ENCODE measurements at places on chromosomes 3 and 15.

GRCh38 chr3:63972987-63973386 is 50.3 kb downstream of the PSMD6 start:
- DNase-seq: no peak
- H3K36me3 ChIP-seq: peaks cover 7% of the 10 kb centered on the region
- no peak overlapping the region for H3K4me3 ChIP-seq
- peaks cover 71% of the 10 kb centered on the region for H3K4me1 ChIP-seq

DNA sequence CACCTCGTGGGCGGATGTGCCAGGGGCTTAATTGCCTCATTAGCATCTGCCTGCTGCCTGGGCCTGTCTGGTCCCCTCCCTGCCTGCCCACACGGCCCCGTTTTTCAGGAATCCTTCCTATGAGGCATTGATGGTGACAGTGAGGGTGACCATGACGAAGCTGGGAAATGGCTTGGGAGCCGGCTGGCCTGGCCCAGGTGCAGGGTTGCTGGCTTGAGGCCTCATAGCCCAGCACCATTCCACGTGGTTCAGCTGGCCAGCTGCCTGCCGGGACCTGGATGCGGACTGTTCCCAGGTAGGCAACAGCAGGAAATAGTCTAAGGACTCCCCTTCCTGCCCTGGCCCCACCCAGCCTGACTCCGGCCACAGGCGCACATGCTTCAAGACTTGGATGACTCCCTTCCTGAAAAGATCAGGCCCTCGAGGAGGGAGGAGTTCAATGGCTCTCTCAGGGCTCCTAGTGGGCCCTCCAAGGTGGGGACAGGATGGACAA is 8.9 kb upstream of the DUSP7 start:
- H3K27me3 ChIP-seq: no peaks in the 10 kb centered on the region
- H3K36me3 ChIP-seq: no peaks in the 10 kb centered on the region
- H3K27ac ChIP-seq: no peak overlapping the region
- peaks cover 13% of the 10 kb centered on the region for H3K4me1 ChIP-seq
- H3K4me3 ChIP-seq: no peak overlapping the region
- DNase-seq: no peak

GRCh38 chr3:124557-125179 is 71.9 kb upstream of the CHL1 start:
- H3K36me3 ChIP-seq: no peaks in the 10 kb centered on the region
- DNase-seq: no peak
- no peaks in the 10 kb centered on the region for H3K27me3 ChIP-seq
- no peak overlapping the region for H3K4me3 ChIP-seq
- no peaks in the 10 kb centered on the region for H3K4me1 ChIP-seq
- H3K27ac ChIP-seq: no peak overlapping the region

DNA sequence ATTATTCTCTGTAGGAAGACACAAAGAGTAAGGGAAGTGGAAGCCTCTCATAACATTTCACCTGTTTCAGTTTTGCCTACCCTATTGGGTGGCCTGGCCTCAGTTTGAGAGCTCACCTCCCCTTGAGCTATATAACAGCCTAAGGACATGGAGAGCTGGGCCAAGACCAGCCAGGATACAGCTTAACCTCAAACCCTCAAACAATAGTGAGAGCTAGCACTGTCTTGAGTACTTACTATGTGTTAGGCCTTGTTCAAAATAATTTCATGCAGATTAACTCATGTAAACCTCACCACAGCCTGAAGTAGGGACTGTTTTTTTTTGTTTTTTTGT is 15.0 kb upstream of the TBL1XR1 start:
- H3K36me3 ChIP-seq: no peaks in the 10 kb centered on the region
- no peaks in the 10 kb centered on the region for H3K27me3 ChIP-seq
- no peak for DNase-seq
- H3K4me1 ChIP-seq: no peaks in the 10 kb centered on the region
- H3K27ac ChIP-seq: peak overlapping the region; percentile 47
- H3K4me3 ChIP-seq: no peak overlapping the region

GRCh38 chr3:57803647-57804081 is 47.6 kb downstream of the SLMAP start:
- peak overlapping the region; percentile 74 for H3K27ac ChIP-seq
- no peaks in the 10 kb centered on the region for H3K27me3 ChIP-seq
- no peaks in the 10 kb centered on the region for H3K36me3 ChIP-seq
- H3K4me1 ChIP-seq: peaks cover 55% of the 10 kb centered on the region

DNA sequence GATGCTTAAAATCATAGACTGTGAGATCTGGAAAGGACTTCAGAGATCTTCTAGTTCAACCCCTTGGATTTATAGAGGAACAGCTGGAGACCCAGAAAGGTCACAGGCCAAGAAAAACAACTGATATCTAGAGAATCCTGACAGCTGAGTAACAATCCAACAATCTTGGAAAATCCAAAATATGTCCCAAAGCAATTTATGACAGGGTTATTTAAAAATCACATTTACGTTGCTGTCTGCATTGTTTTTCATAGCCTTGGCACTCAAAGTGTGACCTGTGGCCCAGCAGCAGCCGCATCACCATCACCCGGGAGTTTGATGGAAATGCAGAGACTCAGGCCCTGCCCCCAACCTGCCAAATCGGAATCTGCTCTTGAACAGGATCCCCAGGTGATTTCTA is 78.8 kb downstream of the FBN1 start:
- no peak overlapping the region for H3K4me3 ChIP-seq
- H3K4me1 ChIP-seq: no peaks in the 10 kb centered on the region
- no peak overlapping the region for H3K27ac ChIP-seq
- H3K36me3 ChIP-seq: no peaks in the 10 kb centered on the region
- peaks cover 17% of the 10 kb centered on the region for H3K27me3 ChIP-seq
- no peak for DNase-seq

DNA sequence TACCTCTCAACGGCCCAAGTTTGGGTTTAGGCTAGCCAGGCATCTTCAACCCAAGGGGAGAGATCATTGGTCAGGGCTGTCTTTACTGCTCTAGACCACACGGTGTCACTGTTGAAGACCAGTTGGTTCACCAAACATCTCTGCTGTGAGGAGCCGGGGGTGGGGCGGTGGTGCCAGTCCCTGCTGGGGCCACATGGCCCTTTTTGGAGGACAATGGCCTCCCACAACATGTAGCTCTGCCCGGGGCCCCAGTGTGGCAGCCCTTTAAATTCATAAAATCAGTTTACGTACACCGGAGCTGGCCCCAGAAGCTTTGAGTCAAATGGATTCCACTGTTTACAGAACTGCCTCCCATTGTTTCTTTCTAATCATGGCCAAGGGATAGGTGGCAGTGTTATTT is 19.1 kb upstream of the TM4SF18 start:
- DNase-seq: no peak
- H3K4me3 ChIP-seq: no peak overlapping the region
- no peaks in the 10 kb centered on the region for H3K36me3 ChIP-seq
- H3K27me3 ChIP-seq: peaks cover 45% of the 10 kb centered on the region
- no peak overlapping the region for H3K27ac ChIP-seq
- no peaks in the 10 kb centered on the region for H3K4me1 ChIP-seq

GRCh38 chr3:111924283-111924682 is 54.5 kb upstream of the ABHD10 start:
- H3K27me3 ChIP-seq: no peaks in the 10 kb centered on the region
- H3K4me1 ChIP-seq: no peaks in the 10 kb centered on the region
- H3K4me3 ChIP-seq: no peak overlapping the region
- peaks cover 9% of the 10 kb centered on the region for H3K36me3 ChIP-seq
- no peak overlapping the region for H3K27ac ChIP-seq

DNA sequence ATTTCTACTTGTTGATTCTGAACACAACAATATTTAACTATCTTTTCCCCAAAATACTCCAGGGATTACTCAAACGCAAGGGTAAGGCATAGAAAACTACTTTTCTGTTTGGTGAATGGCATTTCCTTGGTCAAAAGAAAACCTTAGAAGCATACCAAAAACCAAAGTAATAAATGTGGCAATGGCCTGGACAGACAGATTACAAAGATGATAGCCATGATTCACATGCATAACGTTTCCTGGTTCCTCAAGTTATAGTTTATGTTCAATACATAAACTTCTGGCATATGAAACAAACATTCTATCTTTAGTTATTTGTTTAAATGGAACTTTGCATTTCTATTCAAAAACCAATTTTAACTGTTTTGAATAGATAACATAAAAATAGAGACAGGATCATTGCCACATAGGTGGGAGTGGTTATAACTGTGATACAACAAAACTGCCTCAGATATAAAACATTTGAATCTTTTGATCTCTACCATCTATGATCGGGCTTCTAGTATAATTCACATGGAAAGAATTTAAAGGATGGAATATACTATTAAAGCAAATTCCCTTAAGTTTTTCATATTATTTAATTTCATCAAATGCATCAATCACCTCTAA is 32.1 kb downstream of the FOXP1 start:
- H3K36me3 ChIP-seq: no peaks in the 10 kb centered on the region
- H3K27ac ChIP-seq: no peak overlapping the region
- H3K4me3 ChIP-seq: no peak overlapping the region
- DNase-seq: no peak
- H3K4me1 ChIP-seq: peaks cover 3% of the 10 kb centered on the region

DNA sequence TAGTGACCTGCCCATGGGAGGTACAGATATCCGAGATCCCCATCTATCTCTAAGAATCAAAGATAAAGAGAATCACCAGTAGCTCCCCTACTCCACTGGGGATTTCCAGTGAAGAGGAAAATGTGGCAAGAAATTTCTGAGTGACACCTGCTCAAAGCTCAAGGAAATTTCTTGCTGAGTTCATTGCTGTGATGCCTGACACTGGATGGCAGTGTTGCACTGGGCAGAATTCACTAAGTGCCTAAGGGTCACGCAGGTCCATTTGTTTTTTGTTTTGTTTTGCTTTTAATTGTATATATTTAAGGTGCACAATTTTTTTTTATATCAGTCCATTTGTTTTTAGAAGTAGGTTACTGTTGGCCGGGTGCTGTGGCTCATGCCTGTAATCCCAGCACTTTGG is 109.5 kb upstream of the KCNAB1 start:
- DNase-seq: no peak
- H3K4me1 ChIP-seq: no peaks in the 10 kb centered on the region
- no peak overlapping the region for H3K4me3 ChIP-seq
- peaks cover 35% of the 10 kb centered on the region for H3K27me3 ChIP-seq
- H3K27ac ChIP-seq: no peak overlapping the region

GRCh38 chr3:195802795-195803194 is 8.9 kb downstream of the MUC4 start:
- no peak for DNase-seq
- H3K4me3 ChIP-seq: peak overlapping the region; percentile 61
- H3K27me3 ChIP-seq: peaks cover 11% of the 10 kb centered on the region
- H3K4me1 ChIP-seq: peaks cover 46% of the 10 kb centered on the region
- H3K27ac ChIP-seq: peak overlapping the region; percentile 60

DNA sequence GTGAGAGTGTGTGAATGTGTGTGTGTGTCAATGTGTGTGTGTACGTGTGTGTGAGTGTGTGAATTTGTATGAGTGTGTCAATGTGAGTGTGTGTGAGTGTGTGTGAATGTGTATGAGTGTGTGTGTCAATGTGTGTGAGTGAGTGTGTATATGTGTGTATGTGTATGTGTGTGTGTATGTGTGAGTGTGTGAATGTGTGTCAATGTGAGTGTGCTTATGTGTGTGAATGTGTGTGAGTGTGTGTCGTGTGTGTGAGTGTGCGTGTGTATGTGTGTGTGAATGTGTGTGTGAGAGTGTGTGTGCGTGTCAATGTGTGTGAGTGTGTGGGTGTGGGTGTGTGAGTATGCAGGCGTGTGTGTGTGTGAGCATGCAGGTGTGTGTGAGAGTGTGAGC is 93.5 kb upstream of the ALDH1A3 start:
- no peak overlapping the region for H3K27ac ChIP-seq
- no peak overlapping the region for H3K4me3 ChIP-seq
- no peaks in the 10 kb centered on the region for H3K36me3 ChIP-seq
- H3K27me3 ChIP-seq: peaks cover 24% of the 10 kb centered on the region
- no peak for DNase-seq

- H3K27me3 ChIP-seq: no peaks in the 10 kb centered on the region
- H3K4me1 ChIP-seq: peaks cover 42% of the 10 kb centered on the region
- DNase-seq: no peak
- H3K4me3 ChIP-seq: peak overlapping the region; percentile 92
Measured at GRCh38 chr3:152266221-152266995, 2.3 kb upstream of the MBNL1 start.

- peaks cover 15% of the 10 kb centered on the region for H3K4me1 ChIP-seq
- no peak for DNase-seq
- H3K36me3 ChIP-seq: no peaks in the 10 kb centered on the region
Measured at GRCh38 chr3:114213292-114213626, 24.1 kb downstream of the ZNF80 start.

GRCh38 chr15:78243058-78243457 is 8.7 kb upstream of the ACSBG1 start:
- no peak overlapping the region for H3K4me3 ChIP-seq
- H3K27ac ChIP-seq: no peak overlapping the region
- H3K27me3 ChIP-seq: peaks cover 4% of the 10 kb centered on the region
- peaks cover 4% of the 10 kb centered on the region for H3K4me1 ChIP-seq
- no peak for DNase-seq
- no peaks in the 10 kb centered on the region for H3K36me3 ChIP-seq

DNA sequence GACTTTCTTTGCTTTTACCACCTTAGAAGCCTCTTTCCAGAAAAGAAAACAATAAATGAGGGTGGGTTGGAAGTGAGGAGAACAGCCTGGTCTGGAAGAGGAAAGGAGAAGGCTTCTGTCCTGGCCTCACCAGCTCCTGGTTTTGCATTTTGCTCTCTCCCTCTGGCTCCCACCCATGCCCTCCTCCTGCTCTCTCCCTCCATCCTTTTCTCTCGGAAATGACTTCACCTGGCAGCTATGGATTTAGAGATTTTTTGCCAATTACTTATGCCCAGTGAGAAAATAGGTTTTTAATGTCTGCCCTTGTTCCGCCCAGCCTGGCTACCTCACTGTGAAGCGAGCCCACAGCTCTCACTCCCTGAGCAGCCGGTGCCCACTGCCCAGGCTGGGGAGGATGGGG is 77.9 kb upstream of the NTRK3 start:
- DNase-seq: no peak
- H3K27ac ChIP-seq: no peak overlapping the region
- peaks cover 7% of the 10 kb centered on the region for H3K4me1 ChIP-seq

DNA sequence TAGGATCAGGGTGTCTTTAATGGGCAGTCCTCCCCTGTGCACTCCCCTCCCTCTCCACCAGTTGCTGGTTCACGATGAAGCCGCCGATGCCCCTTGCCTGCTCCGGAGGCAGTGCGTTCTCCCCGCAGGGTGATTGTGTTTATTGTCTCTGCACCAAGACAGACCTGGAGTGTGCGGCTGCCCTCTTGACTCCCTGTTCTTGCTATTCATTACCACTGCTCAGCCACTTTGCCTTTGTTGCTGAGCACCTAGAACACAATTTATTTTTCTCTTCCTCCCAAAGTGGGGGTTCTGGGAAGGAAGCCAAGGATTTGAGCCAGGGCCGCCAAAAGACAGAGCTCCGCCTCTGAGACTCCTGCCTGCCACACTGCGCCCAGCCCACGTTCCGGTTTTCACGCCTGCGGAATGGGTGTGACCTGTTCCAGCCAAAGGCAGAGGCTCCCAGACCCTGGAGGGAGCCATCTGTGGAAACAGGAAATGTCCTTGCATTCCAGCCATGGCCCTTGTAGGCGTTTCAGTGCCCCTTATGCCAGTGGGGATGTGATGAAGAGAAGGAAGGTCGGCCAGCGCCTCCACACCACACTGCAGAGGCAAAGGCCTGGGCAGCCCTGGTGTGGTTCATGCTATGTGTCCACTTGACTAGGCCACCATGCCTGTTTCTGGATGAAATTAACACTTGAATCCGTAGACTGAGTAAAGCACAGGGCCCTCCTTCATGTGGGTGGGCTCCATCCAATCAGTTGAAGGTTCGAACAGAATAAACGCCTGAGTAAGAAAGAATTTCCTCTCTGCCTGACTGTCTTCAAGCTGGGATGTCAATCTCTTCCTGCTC is 85.8 kb downstream of the HMG20A start:
- no peaks in the 10 kb centered on the region for H3K27me3 ChIP-seq
- no peak for DNase-seq
- H3K4me1 ChIP-seq: peaks cover 11% of the 10 kb centered on the region
- H3K4me3 ChIP-seq: no peak overlapping the region

- no peak for DNase-seq
- H3K27me3 ChIP-seq: no peaks in the 10 kb centered on the region
- H3K27ac ChIP-seq: peak overlapping the region; percentile 24
- no peak overlapping the region for H3K4me3 ChIP-seq
- H3K4me1 ChIP-seq: peaks cover 49% of the 10 kb centered on the region
Measured at GRCh38 chr3:5128849-5129248, 6.8 kb downstream of the ARL8B start.

Measured in T-helper 17 cell (primary cell).